NCI-H1105 treated with DMSO at 0.1 percent for 48 hours (cell line): ENCODE measurements at places on chromosomes 13 and 19.

DNA sequence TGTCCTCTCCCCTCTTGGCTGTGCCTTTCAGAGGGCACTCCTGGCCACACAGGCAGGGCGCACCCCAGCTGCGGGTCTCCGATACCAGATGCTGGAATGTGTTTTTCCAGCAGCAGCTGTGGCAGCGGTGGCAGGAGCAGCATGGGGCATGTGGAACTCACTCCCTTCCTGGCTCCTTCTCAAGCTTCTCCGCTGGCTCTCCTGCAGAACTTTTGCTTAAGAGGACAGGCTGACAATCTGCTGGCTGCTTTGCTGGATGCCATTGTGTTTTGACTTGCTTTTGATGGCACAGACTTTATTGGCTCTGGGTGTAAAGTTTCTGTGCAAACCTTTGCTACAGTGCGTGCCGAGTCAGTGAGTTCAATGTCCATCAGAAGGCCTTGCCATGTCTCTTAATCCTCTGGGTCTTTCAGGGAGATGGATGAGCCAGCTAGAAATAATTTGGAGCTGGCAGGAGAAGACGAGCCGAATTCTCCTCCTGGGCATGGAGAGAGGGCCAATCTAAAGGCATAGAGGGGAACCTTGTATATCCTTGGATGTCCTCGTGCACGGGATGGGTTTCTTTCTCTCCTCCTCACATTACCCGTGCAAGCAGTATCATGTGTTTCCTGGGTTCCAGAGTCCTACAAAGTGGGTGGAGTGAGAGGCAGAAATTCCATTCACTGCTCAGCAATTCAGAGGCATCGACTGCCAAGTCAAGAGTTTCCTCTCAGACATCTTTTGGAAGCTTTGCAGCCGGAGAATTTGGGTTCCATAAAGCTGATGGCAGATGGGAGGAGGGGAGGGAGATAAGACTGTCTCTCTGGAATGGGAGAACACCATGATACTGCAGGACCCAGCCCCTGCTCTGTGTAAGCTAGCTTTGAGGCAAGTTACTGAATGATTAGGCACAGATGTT lies 231.2 kb downstream of the FGF9 start:
- no peak for DNase-seq

DNA sequence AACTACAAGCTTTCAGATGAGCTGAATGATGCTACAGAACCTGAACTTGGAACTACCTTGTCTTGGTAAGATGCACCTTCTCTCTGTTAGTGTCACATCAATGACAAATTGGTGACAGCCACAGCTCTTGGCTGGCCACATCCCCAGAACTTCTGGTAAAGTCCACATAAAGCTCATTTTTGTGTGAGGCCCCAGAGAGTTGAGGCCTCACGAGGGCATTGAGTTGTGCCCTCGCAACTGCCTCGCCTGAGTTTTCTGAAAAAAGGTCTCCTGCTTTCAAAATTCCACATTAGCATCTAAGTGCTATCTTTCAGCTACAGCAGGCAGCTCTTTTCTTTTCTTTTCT lies 42.6 kb downstream of the MRPL57 start:
- DNase-seq: no peak

DNA sequence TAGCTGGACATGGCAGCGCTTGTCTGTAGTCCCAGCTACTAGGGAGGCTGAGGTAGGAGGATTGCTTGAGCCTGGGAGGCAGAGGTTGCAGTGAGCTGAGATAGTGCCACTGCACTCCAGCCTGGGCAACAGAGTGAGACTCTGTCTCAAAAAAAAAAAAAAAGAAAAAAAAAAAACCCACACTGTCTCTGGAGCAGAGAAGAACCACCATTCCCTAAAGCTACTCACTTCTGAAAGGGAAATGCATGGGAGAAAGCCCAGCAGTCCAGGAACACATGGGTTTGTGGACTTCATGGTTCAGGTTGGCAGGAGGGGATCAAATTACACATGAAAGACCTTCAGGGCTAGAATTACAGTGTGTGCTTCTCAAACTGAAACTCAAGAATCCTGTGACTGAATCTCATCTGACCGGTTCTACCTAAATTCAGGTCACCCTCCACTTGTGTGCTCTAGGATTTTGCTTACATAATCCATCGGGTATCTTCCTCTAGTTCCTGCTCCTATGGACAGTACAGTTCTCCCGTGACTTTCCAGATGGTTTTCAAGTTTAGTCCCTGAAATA lies 30.2 kb upstream of the CPB2 start:
- peak; percentile 45 for DNase-seq

- DNase-seq: no peak
Measured at GRCh38 chr19:11447347-11448262, 12.2 kb downstream of the PRKCSH start.

DNA sequence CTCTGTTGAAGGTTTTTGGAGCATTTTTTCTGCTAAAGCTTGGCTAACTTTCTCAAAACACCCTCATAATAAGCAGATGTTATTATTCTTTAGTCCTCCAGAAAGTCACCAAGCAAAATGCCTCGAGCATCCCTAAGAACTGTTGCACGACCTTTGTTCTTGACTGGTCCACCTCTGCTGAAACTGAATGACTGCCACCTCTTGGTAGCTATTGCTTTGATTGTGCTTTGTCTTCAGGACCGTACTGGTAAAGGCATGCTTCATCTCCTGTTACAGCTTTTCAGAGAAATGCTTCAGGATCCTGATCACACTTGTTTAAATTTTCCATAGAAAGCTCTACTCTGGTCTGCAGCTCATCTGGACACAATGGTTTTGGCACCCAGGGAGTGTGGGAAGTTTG lies 254.8 kb downstream of the DCT start:
- no peak for DNase-seq

DNA sequence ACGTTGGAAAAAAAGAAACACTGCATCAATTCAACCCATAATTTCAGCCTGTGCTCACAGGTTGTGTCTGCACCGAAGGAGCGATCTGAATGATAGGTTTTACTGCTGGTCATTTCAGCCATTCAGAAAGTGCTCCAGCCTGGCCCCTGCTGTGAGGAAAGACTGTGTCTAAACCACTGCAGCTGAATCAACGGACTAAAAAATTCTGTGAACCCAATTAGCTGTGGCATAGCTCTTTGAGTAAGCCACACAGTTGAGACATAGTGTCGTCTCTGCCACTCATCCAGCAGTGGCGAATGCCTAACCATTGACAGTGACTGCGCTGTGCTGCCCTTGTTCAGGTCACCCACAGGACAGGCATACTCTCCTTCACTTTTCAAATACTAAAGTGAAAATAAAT lies 179.8 kb downstream of the COG6 start:
- no peak for DNase-seq

DNA sequence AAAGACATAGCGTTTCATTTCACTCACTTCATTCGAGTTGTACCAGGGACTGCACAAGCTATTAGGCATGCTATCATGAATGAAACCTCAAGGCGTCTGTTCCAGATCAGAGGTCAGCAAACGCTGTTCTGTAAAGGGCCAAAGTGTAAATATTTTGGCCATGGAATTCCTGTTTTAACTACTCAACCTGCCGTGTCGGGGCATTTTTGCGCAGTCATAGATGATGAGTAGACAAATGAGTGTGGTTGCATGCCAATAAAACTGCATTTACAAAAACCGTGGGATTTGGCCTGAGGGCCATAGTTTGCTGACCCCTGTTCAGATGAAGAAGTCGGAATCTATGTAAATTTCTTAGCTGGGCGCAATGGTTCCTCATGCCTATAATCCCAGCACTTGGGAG lies 6.5 kb downstream of the INSR start:
- no peak for DNase-seq

DNA sequence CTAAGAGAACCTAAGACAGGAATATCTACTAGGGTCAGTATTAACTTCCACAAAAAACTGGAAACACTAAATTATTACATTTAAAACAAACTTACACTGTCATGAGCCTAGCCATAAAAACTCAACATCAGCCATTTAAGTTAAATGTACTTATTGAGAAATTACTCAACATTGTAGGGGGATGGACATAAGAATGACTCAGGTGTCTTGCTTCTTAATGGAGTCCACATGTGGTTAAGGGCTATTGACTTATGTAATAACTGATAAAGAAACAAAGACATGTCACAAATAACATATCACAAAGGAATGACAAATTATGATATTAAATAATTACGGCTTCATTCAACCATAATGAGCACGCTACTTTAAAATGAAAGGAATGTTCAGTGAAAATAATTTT lies 36.2 kb downstream of the CLDN10 start:
- no peak for DNase-seq

DNA sequence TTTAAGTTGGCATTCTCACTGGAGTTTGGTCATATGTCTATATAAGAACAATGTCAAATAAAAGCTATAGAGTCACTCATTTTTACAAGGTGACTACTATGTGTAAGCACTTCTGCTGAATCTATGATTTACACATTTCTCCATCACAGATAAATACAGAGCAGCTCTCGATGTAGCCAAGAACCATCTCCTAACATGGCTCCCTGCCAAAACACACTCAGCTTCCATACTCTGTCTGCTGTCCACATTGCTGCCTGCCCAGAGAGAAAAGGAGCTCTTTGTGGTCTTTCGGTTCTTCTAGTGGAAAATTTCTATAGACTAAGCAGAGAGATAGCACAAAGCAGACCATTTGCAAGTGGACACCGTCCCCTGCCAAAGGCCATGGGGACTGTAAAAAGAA lies 190.9 kb upstream of the KLF12 start:
- DNase-seq: peak; percentile 79

- DNase-seq: no peak
Measured at GRCh38 chr13:95678967-95679366, 2.0 kb downstream of the DNAJC3 start.
